GF-D8 (cell line): ENCODE measurements at places on chromosomes 2 and 18.

- DNase-seq: no peak
These were observed 223.7 kb downstream of the ACKR3 start for GRCh38 chr2:236793023-236794011.

- DNase-seq: no peak
These were observed 15.9 kb upstream of the RPL31 start for GRCh38 chr2:100986157-100986556.

DNA sequence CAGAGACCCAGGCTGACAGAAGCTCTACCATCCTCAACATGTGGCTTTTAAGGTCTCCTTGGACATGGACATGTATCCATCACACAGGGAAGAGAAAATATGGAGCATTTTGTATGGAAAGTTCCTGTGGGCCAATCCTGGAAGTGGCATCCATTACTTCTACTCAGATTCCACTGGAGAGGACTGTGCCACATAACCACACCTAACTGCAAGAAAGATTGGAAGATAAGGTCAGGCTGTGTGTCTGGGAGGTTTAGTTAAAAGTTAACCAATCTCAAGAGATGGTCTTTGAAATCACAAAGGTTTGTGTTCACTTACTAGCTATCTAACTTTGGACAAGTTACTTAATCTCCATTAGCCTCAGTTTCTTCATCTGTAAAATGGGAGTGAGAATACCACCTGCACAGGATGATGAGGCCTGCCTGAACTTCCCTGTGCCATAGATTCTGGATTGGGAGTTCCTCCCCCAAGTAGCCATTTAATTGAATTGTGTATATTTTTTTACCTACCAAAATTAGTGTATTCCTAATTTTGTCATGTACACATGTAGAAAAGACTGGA is 3.9 kb upstream of the ABCB11 start:
- no peak for DNase-seq

- no peak for DNase-seq
These were observed 879 bp downstream of the TMEM178A start for GRCh38 chr2:39666491-39667101.

DNA sequence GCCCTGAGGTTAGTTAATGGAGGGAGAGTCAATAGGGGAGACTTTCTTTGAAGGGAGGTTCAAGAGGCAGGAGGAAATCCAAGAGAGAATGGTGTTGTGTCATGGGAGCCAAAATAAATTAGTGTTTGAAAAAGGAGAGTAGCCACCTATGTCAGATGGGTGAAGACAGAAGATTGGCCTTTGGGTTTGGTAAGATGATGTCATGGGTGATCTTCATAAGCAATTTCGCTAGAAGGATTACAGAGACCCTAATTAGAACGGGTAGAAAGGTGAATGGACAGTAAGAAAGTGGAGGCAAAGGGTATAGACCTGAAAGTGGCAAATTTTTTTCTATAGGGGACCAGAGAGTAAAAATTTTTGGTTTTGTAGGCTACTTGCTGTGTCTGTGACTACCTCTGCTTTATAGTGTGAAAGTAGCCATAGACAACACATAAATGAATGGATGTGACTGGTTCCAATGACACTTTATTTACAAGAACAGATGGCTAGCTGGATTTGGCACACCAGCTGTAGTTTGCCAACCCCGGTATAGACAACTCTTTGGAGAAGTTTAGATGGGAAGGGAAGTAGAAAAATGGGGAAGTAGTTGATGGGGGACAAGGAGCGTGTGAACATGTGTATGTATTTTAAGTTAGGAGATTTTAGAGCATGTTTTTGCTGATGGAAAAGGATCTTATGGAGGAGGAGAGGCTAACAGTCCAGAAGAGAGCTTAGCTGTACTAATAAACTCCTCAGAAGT is 9.3 kb downstream of the STAMBP start:
- peak; percentile 35 for DNase-seq

DNA sequence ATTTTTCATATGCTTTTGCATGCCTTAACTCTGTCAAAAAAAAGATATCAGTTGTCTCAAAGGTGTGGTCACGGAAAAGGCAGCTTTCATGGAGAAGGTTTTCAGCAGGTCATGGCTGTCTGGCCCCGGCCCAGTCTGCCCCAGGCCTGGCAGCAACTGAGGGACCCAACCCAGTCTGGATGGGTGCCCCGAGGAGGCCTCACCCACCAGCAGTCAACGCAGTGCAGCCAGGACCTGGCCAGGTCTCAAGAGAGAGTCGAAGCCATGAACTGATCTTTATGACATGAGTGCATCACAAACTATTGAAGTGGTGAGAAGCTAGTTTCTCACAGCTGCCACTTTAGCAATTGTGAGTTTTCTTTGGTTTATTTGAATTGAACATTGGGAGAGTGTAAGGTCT is 7.9 kb downstream of the TUBB6 start:
- no peak for DNase-seq

DNA sequence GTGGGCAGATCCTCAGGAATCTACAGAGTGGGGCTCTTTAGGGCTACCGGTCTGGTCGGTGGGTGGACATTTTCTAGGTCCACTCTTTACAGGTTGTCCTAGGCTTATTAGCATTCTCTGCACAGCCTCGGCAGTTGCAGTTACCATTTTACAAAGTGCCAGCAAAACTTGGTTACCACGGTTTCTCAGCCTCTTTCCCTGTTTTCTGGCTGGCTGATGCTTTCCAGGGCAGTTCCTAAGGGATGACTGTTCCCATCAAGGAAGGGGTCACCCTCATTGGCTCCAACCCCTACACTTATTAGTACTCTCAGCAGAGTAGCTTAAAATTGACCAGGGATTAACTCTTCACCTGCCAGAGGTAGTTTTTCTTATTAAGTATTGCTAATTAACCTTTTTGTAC is 2.0 kb upstream of the AQP4 start:
- DNase-seq: no peak

DNA sequence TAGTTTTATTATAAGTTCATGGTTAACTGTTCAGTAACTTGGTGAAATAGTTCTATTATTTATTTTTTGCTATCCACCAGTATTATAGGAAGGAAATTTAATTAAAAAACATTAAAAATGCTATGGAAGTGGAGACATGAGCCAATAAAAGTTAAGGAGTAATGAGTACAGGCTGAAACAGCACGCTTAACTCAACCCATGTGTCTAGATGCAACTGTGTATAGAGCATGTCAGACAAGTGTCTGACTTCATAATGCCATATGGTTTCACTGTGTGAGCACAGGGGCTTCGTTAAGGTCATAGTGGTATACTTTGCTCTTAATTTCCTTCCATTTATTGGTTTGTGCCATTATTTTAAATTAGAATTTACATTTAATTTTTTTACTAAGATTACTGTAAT is 566.8 kb upstream of the NRP2 start:
- no peak for DNase-seq

DNA sequence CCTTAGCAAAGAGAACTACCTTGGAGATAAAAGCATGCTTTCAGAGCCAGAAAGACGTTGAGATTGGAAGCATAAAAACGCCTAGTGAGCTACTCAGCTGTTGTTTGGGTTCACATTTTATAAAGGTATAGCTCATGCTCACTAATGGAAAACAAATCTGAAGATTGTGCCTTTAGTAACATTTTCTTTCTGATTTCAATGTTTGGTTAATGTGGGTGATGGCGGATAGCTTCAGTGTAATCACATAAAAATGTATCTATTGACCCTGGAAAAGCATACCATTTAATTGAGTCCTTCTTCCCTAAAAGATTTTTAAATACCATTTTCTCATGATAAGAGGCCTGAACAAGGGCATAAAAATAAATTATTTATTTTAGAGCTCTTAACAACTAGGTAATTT is 73.4 kb downstream of the DTNA start:
- no peak for DNase-seq

DNA sequence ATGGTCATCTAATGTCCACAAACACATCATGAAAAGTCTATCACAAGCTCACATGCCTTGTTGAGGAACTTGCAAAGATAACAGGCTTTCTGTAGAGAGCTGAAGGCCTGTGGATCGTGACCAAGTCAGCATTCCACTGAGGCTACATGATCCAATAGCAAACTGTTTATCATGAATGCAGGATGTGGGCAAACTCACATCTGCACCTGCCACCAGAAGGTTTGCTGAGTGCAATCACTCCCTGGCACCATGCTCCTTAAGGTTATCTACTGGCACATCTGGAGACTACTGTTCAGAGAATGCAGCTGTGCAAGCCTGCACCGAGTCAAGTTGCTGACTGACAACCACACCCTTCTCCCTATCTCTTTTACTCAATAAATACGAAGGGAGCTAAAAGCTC is 67.3 kb upstream of the ACAA2 start:
- DNase-seq: no peak
